ENCODE measurements at places on chromosomes 12 and 14.

GRCh38 chr14:90536511-90537191 lies 139.8 kb downstream of the CALM1 start:
- no peak for DNase-seq

- no peak for DNase-seq
Measured at GRCh38 chr12:89497467-89497866, 27.1 kb downstream of the GALNT4 start.

DNA sequence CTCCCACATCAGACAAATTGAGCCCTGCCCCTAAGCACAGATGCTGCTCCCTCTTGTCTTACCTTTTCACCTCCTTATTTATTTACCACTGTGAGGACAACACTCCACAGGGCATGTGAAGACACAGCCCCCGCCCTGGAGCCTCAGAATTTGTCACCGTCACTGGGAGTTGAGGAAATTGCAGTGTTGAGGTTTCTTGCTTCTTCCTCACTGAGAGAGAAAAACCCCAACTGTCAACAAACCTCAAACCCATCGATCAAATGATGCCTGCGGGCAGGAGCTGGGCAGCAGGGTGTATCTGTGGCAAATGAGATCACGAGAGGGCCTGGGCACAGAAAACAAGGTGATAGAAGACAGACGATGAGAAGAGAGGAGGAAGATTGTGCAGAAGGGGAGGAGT lies 30.5 kb upstream of the PLEKHG3 start:
- no peak for DNase-seq

GRCh38 chr12:66516561-66516960 lies 162.3 kb downstream of the GRIP1 start:
- DNase-seq: no peak

DNA sequence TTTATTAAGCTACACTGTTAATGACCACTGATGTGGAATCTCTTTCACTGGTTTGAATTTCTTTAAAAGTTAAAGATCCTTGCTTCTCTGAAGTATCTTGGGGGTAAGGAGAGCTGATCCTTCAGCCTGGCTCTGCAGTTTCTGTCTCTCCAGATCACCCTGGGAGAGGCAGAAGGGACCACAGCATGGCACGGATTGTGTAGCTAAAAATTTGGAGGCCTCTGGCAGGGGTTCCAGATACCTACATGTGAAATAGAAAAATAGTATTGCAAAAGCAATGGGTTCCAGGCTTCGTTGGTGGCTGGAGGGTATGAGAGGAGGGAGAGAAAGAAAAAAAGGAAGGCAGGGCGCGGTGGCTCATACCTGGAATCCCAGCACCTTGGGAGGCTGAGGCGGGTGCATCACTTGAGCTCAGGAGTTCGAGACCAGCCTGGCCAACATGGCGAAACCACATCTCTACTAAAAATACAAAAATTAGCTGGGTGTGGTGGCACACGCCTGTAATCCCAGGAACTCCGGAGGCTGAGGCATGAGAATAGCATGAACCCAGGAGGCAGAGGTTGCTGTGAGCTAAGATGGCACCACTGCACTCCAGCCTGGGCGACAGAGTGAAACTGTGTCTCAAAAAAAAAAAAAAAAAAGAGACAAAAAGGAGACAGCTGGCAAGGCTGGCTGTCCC lies 3.4 kb downstream of the CHST11 start:
- DNase-seq: no peak

DNA sequence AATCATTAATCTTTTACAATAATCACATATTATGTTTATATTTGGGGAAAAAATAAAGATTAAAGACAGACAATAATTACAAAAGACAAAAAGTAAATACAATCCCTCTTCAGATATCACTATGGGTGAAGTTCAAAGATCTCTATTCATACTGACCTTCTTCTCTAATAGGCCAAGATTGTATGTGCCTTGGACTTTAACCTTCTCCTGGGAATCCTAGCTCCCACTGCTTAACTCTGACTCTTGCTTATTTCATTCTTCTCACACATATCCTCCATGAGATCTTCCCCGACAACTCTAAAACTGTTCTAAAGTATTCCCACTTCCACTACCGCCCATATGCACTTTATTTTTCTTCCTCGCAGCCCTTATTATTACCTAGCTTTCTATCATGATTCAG lies 83.8 kb downstream of the EEA1 start:
- DNase-seq: no peak

All from T-helper 2 cell (primary cell).